ENCODE measurements at places on chromosomes 1 and 21.

- DNase-seq = no peak
These were observed 49.8 kb downstream of the KIRREL1 start for GRCh38 chr1:158043232-158043631.

GRCh38 chr21:26788790-26789189 lies 56.4 kb downstream of the ADAMTS1 start:
- DNase-seq = no peak

DNA sequence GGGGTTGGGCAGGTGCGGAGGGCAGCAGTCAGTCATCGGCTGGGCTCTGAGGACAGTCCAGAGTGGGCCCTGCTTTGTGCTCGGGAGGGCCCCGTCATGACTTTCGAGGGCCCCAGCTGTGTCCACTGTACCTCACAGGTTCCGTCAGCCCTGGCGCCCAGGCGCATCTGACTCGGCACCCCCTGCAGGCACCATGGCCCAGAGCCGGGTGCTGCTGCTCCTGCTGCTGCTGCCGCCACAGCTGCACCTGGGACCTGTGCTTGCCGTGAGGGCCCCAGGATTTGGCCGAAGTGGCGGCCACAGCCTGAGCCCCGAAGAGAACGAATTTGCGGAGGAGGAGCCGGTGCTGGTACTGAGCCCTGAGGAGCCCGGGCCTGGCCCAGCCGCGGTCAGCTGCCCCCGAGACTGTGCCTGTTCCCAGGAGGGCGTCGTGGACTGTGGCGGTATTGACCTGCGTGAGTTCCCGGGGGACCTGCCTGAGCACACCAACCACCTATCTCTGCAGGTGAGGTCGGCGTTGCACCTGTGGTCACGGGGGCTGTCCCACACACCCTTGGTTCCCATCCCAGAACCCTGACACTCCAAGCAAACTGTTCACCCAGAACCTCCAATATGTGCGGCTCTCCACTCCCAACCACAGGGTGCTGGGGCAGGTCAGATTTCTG lies 7.8 kb downstream of the PODN start:
- DNase-seq = no peak

DNA sequence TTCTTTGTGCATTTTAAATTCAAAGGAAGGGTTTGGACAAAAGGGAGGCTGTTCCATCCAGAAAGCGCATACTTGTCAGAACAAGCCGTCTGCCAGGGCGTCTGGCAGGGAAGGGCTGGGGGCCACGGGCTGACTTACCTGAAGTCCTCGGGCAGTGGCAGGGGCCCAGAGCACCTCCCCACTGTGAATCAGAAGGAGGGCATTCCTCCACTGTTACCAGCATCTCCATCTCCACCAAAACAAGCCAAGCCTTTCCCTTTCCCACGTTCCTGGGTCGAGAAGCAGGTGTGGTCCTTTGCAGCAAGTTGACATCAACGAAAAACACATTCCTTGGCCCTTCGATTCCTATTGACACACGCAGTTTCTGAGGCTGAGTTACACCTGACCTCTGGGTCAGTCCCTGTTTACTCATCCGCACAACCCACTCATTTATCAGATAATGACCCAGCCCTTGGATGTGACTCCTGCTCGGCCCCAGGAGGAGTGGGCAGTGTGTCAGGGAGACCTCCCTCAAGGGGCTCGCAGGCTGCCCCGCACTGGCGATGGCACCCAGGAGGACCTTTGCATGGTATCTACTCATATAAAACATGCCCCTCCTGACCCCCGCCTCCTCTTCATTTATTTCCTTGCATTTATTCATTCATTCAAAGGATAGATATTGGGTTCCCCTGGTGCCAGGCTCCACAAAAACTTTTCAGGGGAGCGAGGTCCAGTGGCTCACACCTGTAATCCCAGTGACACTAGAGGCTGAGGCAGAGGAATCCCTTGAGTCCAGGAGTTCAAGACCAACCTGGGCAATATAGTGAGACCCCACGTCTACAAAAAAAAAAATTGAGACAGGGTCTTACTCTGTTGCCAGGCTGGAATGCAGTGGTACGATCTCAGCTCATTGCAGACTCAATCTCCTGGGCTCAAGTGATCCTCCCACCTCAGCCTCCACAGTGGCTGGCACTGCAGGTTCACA lies 60.2 kb downstream of the TOMM20 start:
- DNase-seq = no peak

GRCh38 chr1:173421286-173421685 lies 55.8 kb upstream of the PRDX6 start:
- no peak for DNase-seq

GRCh38 chr1:223423641-223424233 lies 30.5 kb downstream of the CCDC185 start:
- DNase-seq = no peak

- DNase-seq = no peak
These were observed 55.8 kb downstream of the OBSCN start for GRCh38 chr1:228263636-228264035.

DNA sequence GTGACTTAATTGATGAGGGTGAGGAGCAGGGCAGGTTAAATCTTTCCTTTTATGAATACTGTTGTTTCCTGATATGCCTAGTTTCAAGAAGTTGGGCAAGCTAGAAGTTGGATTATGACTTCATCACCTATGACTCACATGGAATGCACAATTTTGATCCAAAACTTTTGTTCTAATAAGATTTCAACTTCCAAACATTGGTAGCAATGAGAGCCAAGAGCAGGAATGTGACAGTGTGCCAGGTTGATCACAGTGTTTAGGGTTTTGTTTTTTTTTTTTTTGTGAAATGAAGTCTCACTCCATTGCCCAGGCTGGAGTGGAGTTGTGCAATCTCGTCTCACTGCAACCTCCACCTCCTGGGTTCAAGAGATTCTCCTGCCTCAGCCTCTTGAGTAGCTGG lies 349.4 kb downstream of the DUSP10 start:
- DNase-seq = no peak

- DNase-seq = no peak
These were observed 1.6 kb upstream of the KDF1 start for GRCh38 chr1:26961826-26962225.

DNA sequence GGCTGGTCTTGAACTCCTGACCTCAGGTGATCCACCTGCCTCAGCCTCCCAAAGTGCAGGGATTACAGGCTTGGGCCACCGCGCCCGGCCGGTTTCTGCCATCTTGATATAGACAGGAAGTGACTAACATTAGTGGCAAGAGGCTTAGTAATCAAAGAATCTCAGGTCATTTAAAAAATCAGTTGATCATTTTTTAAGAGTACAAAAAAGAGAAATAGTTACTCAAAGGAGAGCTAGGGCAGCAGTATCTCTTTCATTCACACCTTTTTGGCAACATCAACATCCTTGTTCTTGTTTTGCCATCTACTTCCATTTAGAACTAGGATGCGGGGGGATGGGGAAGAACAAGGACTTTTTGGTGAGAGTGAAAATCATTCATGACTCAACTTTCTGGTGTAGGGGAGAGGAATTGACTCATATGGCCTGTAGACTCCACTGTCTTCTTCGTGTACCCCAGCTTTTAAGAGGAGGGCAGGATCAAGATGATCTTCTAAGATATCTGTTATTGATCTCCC lies 8.8 kb downstream of the FCRLB start:
- no peak for DNase-seq

DNA sequence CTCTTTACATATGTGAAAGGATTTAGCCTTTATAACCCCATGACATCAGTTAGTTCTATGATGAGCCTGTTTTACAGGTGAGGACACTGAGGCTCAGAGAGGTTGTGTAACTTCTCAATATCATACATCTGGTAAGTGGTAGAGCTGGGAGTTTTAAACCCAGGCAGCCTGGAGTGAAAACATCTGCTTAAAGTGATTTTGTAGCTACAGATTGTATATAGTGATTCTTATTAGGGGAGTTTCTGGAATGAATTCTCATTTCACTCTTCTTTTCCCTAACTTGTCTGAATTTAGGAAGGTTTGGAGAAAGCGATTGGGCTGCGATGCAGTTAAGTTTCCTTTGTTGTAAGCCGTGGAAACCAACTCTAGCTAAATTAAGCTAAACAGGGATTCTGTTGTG lies 175.6 kb downstream of the CAMTA1 start:
- no peak for DNase-seq

DNA sequence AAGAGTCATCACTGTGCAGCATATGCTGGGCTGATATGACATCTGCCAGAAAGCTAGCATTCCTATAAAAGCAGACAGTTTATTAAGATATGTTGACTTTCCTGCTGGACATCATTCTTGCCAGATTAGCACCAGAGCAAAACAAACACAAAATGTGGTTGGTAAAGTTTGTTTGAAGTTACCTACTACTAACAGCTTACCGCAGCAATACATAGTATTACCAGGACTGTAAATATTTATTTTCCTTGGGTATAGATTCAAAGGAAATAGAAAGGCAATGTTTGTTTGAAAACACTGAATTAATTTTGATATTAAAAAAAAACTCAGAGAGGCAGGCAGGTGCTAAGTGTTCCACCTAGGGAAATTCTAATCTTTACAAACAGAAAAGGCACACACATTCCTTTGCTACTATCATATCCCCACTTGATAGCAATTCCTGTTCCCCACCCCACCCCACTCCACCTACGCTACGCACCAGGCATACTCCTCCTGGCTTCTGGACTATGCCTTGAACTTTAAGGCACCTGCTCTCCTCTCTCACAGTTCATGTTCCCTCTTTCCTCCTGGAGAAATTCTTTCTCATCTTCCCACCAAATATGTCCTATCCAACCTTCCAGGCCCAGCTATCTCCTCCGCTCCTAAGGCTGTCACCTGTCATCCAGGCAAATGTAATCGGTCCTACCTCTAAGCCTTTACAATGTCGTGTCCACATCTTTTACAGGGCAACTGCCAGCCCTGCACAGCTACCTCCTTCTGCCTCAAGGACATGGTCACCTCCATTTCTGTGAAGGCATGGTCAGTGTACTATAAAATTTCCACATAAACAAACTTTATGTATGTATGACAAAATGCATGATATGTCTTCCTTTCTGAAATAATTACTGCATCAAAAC lies 34.7 kb downstream of the PTPN14 start:
- no peak for DNase-seq

GRCh38 chr1:204320382-204320804 lies 39.3 kb downstream of the PLEKHA6 start:
- no peak for DNase-seq

All from T-cell (primary cell).